ENCODE measurements at places on chromosomes 2 and 18.

- DNase-seq = no peak
Observed at GRCh38 chr2:20626698-20627513, 24.0 kb downstream of the HS1BP3 start.

DNA sequence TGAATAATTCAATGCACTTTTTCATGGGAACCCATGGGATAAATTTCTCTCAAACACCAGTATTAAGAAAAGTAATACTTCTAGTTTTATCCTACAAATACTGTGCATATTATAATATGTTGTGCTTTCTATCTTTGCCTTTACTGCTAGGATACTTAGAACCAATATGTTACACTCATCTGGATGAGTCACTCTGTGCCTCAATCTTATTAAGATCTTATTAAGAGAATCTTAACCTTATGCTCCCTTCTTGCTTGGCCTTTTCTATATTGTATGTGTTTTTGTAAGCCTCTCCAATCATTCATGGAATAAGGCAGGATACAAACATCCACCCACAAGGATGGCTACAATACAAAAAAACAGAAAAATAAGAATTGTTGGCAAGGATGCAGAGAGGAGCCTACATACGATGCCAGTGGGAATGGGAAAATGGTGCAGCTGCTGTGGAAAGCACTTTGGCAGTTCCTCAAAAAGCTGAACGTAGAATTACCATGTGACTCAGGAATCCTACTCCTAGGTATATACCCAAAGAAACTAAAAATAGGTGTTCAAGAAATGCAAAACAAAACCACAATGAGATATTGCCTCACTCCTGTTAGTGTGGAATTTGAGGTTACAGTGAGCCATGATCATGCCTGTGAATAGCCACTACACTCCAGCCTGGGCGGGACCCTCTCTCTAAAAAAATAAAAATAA is 10.7 kb upstream of the TWSG1 start:
- no peak for DNase-seq

GRCh38 chr2:67561457-67561965 is 164.4 kb downstream of the ETAA1 start:
- peak; percentile 85 for DNase-seq

DNA sequence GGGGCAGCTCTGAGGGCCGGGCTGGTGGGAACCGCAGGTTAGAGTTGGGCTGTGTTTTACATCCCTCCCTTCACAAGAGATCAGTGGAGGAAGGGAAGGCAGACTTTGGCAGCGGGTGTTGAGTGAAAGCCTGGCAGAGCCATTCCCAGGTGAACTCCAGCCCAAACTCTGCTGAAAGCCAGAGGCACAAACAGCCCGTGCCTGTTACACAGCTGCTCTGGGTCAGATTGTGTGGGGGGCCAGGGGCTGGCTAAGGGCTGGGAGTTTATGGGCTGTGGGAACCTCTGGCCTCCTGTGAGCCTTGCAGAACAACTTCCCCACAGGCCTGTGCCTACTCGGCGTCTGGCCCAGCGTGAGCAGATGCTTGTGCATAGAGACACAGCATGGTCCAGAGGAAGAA is 286.8 kb downstream of the CLIP4 start:
- DNase-seq = no peak

- no peak for DNase-seq
Observed at GRCh38 chr2:200877443-200877842, 11.4 kb downstream of the PPIL3 start.

- no peak for DNase-seq
Observed at GRCh38 chr2:79782576-79783452, 270.0 kb downstream of the CTNNA2 start.

- no peak for DNase-seq
Observed at GRCh38 chr2:27920148-27920885, 29.8 kb downstream of the BABAM2 start.

- no peak for DNase-seq
Observed at GRCh38 chr18:3651266-3651665, 201.3 kb downstream of the TGIF1 start.

DNA sequence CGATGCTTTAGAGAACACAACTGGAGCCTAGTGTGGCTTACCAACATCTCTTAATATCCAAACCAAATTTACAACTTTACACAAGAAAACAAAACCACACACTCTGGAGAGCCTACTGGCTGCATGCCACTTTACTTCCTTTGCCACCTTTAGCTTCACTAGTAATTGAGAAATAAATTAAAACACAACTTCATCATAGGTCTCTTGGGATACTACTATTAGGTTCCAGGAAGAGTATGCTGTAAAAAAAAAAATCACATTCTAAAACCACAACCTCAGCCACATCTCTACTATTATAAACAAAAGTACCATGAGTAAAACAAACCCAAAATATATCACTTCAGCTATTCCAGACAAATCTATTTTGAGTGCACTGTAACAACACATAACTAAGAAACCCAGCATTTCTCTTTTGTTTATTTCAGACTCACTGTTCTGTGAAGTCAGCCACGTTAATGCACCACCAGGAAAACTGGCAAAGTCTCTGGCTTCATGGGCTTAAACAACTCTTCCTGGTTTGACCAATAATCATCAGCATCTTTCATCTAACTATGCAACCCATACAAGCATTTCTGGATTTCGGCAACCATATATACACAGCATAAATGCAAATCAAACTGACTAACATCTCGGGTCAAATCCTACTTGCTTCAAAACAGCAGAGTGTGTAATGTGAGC is 59.1 kb downstream of the REV1 start:
- DNase-seq = no peak

DNA sequence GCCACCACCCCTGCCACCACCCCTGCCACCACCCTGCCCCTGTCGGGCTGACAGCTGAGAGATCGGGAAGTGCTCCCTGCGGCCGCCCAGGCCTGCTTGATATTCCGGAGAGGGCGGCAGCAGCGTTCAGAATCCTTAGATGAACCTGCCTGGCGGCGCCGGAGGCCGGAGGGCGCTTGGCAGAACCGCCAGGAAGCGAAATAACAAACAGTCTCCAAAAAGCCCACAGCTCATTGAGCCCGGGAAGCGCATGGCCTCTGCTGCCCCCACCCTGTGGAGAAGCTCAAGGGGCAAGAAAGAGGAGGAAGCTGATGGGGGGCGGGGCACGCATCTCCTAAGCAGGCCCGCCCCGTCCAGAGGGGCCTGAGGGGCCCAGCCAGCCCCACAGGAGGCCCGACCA is 92.2 kb upstream of the MBOAT2 start:
- no peak for DNase-seq

- DNase-seq = no peak
Observed at GRCh38 chr2:43032213-43033015, 194.0 kb downstream of the ZFP36L2 start.

DNA sequence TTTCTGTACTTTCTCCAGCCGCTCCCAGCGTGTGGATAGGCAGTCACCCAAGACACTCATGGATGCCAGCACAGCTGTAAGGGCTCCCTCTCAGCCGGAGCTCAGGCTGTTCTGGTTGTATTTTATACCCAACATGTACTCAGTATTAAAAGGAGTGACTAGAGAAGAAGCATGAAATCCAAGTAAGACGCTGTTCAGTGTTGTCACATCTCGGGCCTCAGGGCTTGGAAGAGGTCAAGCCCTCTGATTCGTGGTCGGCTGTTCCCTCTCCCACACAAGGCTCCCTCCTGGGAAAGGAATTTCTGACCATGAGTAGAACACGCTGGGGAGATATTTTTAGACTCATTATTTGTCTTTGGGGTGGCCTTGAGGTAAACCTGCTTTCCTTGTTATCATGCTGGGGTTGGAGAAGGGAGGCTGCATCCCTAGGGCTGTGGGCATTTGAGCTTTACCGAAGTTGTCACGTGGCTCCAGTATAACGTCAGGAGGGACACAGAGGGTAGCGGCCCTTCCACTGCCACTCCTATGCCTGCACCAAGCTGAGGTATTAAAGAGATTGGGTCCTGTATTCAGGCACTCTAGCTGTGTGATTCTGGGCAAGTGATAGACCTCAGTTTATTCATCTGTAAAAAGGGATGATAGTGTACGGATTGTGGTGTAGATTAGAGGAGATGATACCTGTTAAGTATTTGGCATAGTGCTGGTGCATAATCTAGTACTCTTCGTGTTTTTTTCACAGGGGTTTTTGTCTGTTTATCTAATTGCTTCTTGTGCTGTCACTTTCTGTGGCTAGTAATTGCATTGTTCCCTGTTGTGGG is 34.1 kb downstream of the HK2 start:
- DNase-seq = no peak

GRCh38 chr18:12904012-12904516 is 20.0 kb upstream of the PTPN2 start:
- DNase-seq = no peak

DNA sequence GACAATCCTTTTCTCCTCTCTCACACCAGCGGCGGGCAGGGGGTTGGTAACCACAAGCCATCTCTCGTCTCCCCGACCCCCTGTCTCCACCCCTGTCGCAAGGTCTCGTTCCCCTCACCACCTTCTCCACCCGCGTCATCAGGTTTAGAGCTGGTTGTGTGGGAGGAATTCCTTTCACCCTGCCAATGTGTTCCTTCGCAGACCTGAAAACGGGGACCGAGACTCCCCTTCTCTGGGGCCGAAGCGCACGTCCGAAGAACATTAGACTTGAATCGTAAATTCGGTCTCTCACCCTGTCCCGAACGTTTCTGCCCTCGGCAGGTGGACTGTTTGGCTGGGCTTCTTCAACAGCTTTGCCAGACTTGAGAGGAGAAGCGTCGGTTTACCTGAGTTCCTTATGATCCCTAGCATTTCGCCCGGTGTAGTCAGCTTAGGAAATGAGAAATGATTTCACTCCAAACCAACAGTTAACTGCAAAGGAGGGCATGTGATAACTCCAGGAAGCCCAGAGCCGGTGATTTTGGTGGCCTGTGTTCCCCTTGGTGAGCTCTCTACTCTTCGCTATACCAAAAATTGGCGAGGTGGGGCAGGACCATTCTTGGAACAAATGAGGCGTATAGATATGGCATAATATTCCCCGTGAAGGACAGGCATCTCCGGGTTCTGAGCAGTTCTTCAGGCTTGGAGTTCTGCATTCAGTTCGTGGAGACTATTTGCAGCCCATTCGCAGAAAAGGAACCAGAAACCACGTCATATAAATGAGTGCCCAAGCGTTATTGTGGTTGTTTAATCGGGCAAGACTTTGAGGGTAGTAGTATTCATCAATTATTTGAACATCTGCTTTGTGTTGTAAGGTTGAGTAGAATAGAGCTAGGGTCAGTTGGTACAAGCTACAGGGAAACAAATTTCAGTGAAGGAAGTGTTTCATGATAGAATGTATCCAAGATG is 694 bp downstream of the CFAP36 start:
- DNase-seq = no peak

GRCh38 chr2:228282376-228282775 is 100.9 kb upstream of the SPHKAP start:
- DNase-seq = no peak

- DNase-seq = peak; percentile 69
Observed at GRCh38 chr2:98334439-98335078, 11.7 kb upstream of the CNGA3 start.

All from epithelial cell of prostate (primary cell).